ENCODE measurements at places on chromosomes 5 and 9.

GRCh38 chr9:6611865-6612264 is 33.7 kb downstream of the GLDC start:
- DNase-seq = no peak

DNA sequence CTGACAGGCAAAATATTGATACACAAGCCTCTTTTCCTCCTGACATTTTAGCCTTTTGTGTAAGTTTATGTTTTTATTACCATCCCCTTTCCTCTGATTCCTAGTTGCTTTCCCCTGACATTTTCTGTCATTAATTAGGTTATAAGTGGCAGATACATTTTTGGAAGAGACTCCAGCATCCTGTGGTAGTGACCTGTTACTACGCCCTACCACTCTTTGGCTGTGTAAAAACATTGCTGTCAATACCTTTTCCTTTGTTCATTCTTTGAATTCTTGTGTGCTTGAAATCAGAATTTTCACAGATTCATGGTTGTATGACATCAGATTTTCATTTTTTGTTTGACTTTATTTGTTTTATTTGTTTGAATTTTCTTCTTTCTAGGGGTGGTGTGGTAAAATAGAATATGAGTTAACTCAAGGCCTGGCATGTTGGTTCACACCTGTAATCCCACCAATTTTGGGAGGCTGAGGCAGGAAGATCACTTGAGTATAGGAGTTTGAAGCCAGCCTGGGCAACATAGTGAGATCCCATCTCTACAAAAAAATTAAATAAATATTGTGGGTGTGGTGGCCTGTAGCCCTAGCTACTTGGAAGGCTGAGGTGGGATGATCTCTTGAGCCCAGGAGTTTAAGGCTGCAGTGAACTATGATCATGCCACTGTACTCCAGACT is 43.4 kb downstream of the UBE2R2 start:
- no peak for DNase-seq

DNA sequence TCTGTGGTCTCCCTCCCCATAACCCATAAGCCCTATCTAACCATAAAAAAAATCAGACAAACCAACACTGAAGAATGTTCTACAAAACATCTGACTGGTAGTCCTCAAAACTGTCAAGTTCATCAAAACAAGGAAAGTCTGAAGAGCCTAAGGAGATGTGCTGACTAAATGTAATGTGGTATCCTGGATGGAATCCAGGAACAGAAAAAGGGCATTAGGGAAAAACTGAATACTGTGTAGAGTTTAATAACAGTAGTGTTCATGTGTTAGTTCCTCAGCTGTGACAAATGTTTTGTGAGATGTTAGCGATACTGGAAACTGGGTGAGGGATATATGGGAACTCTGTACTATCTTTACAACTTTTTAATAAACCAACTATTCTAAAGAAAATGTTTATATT is 75.7 kb upstream of the EQTN start:
- no peak for DNase-seq

DNA sequence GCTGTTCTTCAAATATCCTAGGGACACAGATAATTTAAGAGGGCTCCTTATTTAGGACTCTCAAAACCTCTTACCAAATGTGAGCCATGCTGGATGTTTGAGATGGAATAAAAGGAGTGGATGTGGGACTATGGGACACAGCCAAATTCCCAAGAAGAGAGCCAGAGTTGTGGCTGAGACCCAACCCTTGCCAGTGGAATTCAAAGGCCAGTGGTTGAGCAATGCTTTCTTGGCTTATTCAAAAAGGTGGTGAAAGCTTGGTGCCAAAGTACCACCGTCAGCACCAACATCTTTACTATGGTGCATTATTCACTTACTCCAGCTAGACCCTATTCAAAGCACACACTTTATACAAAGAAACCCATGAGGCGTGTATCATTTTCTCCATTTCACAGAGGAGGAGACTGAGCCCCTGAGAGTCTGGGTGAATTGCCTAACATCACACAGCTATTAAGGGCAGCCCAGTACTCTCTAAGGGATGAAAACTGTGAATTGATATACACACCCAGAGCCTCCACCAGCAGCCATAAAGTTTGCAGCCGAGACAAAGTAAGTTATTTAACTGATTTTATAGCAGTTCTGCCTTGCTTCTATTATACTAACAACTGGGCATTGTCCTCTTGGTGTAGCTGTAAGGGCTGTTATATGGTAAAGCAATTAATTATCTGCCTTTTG is 391.7 kb downstream of the ACTL7B start:
- no peak for DNase-seq

Measured in activated CD8-positive, alpha-beta memory T cell treated with anti-CD3 and anti-CD28 coated beads, Interleukin-2, amount 10 ng/mL, durations not matched to agents 7 days and 5 days (primary cell).